HEK293T (cell line): ENCODE measurements at places on chromosomes 2 and 18.

- DNase-seq, result no peak
Observed at GRCh38 chr2:158969715-158970240, 1.3 kb downstream of the TANC1 start.

DNA sequence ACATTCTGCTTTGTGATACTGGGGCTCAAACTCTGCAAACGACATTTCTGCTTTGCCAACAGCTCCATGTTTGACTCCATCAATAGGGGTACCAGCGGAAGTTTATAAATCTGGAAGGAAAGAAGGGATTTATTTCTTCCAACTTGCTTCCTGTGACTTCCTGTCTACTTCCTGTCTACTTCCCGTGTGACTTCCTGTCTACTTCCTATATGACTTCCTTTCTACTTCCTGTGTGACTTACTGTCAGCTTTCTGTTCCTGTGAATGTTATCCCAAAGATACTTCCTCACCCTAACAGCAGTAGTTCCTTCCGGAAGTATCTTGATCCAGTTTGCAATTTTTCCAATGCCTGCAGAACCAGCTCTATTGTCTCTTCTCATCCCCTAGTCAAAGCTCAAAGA lies 52.0 kb upstream of the MBOAT2 start:
- DNase-seq, result no peak

DNA sequence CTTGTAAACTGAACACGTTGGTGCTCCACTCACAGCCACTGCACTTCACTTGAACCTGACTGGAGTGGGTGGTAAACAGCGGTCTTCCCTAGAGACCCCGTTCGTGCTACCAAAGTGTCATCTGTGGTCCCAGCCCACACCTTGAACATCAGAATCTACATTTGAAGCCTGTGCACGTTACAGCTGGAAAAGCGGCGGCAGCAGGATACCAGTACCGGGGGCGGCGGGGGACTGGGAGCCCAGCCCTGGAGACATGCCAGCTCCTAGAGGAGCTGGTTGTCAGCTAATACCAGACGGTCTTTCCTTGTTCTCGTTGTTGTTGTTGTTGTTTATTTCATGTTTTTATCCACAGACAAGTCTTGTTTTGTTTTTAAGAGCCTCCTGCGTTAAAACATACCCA lies 156.7 kb downstream of the WDSUB1 start:
- DNase-seq, result no peak

DNA sequence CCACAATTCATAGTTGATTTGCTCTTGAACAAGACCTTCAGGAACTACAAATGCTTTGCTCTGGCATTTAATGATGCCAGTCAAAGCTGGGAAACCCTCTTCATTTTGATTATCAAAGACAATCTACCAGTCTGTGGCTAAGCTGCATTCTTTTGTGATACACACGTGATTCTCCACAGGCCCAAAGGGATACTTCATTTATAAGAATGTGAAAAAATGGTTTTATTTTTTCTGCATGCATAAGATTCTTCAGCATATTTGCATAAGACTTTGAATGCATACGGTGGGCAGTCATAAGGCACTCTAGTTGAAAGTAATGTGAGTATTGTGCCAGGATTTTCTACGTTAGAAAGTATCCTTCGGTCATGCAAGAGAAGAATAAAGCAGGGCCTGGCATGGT lies 33.0 kb upstream of the ARL5A start:
- DNase-seq, result no peak

- no peak for DNase-seq
Observed at GRCh38 chr2:118251427-118251826, 163.2 kb downstream of the INSIG2 start.

DNA sequence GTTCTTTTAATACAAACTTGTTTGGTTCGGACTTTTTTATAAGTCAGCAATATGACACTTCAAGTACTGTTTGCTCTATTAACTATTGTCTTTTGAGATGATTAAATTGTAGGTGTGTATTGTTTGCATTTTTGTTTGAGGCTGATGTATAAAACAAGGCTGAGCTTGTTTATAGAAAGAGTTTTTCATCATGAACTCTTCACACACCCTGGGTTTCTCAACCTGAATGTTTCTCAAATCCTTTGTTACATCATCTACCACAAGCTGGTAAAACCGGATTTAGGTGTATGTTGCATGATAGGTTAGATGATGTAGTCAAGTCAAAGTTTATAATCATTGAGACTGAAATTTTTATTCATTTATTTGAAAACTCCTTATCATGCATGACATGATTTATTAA lies 335.2 kb upstream of the LRATD1 start:
- DNase-seq, result no peak

DNA sequence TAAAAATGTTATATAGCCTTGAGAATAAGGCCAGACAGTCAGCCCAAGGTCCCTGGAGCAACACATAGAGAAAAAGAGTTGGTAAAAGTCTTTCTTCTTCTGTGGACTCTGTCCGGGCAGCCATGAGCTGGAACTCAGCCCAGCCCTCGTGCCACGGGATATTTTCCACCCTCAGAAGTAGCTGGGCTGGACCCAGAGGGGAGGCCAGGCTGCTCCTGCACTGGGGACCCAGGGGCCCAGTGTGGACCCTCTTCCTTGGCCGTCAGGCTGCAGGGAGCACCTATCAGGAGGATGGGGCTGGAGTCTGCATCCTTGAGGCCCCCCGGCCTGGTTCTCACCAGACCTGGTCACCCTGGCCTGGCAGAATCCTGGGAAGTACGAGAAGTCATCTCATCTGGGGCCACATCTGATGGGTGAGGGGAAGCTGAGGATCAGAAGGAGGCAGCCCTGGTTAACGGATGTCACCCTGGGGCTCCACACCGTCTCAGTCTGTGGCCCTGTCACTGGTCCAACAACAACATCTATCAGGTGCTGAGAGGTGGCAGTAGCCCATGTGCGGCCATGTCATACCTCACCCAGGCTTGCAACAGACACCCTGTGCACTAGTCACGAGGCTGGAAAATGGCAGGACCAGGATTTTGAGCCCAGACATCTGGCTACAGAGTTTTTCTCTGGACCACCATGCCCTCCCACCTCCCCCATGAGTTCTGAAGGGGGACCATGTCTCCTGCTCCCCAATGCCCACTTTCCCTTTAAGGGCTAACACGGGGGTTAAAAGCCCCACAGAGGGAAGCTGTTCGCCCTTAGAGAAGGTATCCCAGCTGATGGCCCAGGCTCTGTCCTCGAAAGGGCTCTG lies 33.0 kb downstream of the SDC1 start:
- no peak for DNase-seq

DNA sequence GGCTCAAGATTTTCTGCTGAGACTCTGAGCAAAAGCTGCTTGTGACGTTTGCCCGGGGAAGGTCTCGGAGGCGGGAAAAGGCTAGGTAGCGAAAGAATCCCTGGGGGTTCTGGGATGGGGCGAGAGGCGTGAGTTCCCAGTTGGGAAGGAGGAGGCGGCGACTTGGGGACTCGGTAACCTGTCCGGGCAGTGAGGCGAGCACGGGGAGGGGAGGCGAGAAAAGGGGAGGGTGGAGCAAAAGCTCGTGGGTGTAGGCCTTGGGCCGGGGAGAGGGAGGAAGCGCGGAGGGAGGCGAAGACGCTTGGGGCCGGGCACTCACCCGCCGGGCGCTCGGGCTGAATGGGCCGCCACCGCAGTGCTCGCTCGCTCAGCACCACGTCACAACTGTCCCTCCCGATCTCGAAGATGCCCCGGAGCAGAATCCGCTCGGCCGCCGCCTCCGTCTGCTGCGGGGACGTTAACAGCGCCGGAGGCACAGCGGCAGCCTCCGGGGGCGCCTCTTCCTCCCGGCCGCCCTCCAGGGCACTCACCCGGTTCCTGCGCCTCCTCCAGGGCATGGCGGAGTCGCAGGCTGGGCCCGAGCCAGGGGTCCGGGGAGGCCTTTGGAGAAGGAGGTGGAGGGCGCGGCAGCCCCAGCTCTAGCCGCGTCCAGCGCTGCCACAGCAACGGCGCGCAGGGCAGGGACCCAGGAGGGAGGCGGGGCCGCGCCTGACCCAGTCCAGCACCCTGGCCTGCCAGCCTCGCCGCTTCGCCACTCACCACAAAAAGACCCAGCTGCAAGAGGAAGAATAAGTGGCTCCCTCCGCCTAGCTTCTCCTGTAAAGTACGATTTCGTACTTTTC lies at the start of gene CERKL:
Gene CERKL (minus strand): TSS at position 656 of the 842 bp plus-strand sequence. CDS start 99 bp downstream, at position 557.
- peak; percentile 69 for DNase-seq

DNA sequence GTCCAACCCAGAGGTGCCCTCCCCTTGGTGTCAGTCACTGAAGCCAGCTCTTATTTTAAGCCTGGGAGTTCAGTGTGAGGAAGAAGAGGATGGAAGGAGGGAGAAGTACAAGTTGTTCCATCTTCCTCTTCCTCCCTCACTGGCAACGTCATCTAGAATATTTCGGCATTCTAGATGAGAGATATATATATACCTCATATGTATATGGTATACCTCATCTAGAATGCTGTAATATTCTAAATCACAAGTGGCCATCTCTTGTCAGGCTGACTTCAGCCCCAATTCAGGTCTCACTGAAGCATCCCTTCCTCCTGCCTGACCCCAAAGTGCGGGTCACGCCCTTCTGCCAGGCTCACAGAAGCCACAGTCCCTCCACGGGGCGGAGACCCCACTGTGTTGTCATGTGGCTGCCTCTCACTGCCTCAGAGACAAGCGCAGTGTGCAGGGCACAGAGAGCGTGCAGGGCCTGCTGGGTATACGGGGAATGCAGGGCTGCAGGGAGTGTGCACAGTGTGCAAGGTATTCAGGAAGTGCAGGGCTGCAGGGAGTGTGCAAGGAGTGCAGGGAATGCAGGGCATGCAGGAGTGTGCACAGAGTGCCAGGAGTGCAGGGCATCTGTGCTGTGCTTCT lies 32.8 kb upstream of the B3GNT7 start:
- DNase-seq, result no peak
